Progenitor cell of endocrine pancreas (in vitro differentiated cells): ENCODE measurements at places on chromosomes 11 and 22.

GRCh38 chr11:66768818-66769217, 39.8 kb upstream of the SPTBN2 start:
- no peak for DNase-seq

- no peak for DNase-seq
These were observed 293.8 kb upstream of the B3GAT1 start for GRCh38 chr11:134705858-134706257.

DNA sequence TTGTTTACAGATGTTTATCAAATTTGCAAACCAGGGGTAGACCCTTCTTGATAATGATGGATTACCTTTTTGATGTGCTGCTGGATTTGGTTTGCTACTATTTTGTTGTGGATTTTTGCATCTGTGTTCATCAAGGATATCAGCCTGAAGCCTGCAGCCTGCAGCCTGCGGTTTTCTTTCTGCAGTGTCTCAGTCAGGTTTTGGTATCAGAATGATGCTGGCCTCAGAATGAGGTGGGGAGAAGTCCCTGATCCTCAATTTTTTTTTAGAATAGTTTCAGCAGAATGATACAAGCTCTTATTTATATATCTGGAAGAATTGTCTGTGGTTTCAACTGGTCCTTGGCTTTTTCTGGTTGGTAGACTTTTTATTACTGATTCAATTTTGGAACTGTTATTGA, 19.7 kb upstream of the RAB38 start:
- DNase-seq = no peak

DNA sequence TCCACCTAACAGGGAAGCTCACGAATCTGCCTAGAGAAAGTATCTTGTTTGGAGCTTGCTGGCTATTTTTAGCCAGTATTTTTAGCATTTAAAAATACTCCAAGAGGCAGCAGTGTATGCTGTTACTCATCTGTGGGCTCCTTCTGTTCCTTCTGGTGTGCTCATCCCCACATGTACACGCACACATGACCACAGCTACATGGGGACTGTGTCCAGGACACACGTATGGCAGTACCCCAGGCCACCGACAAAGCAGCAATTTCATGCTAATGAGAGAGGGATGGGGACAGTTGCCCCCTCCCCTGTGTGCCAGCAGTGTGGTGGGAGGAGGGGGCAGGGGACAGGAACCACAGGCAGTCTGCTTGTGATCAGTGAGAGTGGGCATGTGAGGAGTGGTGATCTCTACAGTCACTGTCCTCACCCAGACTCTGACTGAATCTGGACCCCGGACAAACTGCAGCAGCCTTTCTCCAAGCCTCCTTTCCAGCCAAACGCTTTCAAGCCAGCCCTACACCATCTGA, 16.4 kb downstream of the USP2 start:
- DNase-seq = no peak

DNA sequence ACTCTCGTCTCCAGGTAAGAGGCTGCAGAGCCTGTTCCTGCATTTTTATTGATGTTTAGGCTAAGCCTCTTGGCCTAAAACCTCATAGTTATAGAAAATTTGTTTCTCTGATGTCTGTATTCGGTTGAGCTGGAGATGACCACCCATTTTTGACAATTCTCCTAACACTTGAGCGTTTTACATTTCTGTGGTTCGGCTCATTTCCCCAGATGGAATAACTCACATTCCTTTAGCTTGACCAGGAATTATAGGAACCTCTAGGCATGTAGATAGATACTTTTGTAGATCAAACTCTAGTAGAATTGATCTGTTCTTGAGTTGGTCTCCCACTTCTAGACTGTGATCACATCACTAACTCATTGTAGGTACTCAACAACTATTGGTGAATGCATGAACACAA, 172.6 kb upstream of the CADM1 start:
- DNase-seq = no peak

DNA sequence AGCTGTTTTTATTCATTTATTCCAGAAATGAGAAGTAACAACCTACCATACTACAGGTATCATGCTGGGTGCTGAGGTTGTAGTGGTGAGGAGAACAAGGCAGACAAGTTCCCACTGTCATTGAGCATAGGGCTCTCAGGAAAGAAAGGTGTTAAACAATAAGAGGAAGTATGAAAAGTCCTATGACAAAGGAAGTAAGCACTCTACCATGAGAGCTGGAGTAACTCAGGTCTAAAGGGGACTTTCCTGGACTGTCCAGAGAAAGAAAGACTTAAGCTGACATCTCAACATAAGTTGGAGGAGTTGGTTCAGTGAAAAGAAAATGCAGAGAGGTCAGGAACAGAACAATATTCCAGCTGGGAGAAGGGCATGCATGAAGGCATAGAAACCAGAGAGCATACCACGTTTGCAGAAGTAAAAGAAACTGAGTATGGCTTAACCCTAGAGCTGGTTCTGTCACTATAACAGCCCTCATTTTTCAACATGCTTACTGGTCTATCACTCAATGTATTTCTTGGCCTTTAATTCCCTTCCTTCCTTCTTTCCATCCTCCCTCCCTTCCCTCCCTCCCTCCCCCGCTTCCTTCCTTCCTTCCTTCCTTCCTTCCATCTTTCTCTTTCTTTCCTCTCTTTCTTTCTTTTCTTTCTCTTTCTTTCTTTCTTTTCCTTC, 137.8 kb upstream of the BDNF start:
- no peak for DNase-seq

DNA sequence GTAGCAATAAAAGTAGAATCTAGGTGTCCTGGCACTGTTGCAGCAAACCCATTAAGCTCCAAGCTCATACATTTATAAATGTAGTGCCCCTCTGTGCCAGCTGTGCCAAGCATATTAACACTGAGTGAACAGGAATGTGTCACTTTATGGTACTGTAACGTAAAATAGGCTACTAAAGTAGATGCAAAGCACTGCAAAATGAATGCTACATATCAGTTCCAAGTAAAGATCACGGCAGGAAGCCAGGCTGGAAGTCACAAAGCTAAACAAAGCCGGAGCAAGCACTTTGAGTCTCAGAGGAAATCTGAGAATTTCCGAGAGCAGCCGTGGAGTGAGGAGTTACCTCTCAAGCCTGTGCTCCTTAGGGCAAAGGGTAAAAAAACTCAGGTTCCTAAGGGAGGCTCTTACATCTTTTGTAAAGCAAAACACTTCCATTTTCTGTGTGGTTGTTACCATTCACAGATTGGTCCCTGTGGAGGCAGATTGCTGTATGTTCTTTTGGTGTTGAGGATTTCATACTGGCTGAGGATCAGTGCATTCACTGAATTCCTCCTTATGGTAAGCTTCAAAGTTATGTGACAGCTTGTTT, 85.7 kb downstream of the WNT11 start:
- DNase-seq = no peak

DNA sequence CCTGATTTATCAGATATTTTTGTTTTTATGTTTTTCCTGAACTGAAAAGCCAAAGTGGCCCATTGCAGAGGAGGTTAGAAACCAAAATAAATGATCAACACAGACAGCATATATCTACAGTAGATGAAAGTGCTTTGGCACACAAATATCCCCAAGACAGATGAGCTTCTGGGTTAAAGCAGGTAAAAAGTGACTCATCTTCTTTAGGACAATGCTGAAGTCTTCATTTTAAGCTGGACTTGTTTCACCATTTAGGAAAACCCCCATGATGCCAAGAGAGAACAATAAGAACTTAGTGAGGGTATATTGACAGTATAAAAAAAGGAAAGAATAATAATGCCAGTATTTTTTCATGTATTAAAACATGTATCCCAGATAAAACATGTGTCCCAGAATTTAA, 100.8 kb upstream of the OR9G4 start:
- no peak for DNase-seq

- DNase-seq = no peak
These were observed 28.8 kb downstream of the ZNF70 start for GRCh38 chr22:23722160-23722559.

DNA sequence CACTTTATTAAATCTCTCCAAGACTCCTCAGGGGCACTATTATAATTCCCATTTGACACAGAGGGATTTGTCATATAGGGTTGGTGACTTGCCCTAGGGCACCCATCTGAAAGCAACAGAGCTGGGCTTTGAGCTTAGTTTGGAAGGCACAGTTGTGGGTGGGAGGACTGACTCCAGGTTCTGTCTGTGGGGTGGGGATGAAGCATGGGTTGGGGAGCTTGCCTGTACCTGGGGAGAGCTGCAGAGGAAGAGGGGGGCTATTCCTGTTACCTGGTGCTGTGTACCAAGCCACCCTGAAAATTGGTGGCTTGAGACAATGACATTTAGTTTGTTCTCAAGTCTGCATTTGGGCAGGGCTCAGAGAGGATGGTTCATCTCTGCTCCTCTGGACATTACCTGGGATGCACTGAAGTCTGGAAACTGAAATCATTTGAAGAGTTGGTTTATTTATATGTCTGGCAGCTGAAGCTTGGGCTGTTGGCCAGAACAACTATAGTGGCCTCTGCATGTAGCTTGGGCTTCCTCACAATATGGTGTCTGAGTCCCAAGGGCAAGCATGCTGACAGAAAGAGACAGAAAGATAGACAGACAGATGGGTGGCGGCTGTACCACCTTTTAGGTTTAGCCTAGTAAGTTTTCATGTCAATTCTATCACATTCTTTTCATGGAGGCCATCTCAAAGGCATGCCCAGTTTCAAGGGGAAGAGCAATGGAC, 44.9 kb downstream of the LRRC32 start:
- no peak for DNase-seq

- DNase-seq = no peak
These were observed 418.0 kb upstream of the SYN3 start for GRCh38 chr22:33476206-33476605.

DNA sequence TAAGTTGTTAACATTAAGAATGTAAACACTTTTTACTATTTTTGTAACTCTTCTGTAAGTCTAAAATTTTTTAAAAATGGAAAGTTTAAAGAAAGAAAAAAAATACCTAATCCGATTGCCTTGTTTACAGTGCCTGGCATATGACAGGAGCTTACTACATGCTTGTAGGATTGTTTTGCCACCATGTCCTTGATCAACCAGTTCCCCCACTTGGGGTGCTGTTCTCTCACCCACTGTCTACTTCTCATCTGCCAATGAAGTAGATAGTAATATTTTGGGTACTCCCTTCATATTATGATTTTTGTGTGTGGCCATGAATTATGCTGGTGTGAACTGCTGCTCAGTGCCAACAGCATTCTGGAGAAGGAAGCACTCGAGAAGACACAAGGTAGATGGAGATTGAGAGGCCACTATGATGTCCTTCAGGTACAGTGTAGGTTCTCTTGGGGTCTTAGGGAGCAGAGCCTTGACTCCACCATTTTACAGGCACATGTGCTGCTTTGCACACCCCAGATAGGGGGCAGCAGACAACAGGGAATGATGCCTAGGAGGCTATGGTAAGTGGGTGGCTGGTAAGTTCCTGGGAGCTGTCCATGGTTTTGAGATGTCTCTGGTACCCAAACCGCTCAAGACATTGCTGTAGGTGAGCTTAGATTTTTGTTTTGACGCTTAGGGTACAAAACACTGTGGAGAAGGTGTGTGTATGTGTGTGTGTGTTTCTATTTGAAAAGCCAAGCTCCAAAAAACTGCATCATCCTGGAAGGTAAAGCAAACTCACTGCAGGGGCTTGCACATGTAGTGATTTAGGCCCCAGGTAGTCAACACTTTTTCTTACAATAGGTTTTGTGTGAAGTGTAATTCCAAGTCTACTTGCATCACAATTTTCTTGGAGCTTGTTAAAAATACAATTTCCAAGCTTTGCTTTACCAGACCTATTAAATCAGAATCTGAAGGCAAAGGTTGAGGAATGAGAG, 494.5 kb upstream of the LARGE1 start:
- peak; percentile 73 for DNase-seq

GRCh38 chr11:118609380-118610224, 2.2 kb downstream of the PHLDB1 start:
- no peak for DNase-seq

DNA sequence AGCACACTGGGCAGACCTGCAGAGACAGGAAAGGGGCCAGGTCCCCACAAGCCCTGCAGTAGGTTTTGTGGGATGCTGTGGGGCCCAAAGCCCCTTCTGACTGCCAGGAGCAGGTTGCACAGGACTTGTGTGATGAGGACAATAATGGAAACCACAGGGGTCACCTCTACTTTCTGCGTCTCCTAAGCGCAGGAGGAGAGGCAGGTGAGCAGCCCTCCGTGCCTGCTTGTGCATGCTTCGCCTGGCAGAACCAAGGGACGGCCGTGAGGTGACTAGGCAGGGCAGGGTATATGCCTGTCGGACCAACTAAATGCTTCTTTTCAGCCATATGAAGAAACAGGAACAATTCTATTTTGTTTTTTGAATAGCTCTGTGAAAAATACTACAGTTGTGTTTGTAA, 77.9 kb upstream of the PITPNB start:
- no peak for DNase-seq

DNA sequence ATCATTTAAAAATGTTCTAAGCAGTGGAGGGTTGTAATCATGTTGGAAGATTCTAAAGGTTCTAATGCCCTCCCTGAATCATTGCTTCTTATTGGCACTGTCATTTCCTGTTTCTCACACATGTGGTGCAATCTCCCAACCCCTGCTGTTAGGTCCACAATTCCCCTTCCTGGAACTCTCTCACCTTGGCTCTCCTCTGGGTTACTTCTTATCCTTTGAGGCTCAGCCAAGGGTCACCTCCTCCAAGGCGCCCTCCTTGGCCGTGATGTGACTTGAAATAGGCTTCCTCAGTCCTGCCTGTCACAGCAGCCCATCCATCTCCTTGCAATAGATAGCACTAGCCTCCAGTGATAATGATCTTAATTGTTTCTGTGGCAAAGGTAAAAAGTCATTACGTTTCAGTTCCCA, 149.8 kb downstream of the TTC17 start:
- no peak for DNase-seq

DNA sequence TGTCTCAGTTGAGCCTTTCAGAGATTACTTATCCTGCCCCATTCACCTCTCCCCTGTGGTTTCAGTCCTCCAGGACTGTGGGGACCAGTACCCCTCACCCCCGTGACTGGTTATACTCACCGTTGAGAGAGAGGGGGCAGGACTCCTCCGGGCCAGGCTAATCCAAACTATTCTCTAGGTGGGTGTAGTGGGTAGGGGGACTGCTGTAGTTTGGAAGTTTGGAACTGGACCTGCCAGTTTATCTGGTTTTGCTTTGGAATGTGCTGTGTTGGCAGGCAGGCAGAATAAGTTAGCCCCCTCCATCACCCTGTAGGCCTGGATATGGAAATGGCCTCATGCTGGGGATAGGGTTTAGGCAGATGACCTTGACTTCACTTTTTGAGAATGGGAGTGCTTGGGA, 13.5 kb downstream of the TEAD1 start:
- peak; percentile 26 for DNase-seq

DNA sequence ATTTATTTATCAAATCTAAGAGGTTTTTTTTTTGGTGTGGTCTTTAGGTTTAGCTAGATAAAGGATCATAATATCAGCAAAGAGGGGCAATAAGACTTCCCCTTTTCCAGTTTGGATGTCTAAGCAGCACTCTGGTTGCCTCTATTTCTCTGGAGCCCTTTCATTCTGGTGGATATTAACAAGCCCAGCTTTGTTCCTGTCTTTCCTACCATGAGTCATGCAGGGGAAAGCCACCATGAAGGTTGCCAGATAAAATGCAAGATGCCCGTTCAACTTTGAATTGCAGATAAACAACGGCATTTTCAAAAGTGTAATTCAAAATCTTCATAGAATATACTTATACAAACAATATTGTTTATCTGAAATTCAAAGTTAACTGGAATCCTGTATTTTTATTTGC, 143.6 kb downstream of the ADAMTS15 start:
- DNase-seq = no peak

- no peak for DNase-seq
These were observed 90.5 kb upstream of the DBX1 start for GRCh38 chr11:20250644-20251247.
